ENCODE measurements at places on chromosomes 1 and 21. TPM values are rescaled to one million over a fixed set of nuclear protein-coding genes. Genes with fewer than 3 reads are reported as not detected.
A peak's percentile ranks its signal among the peaks of the same experiment; 100 is the strongest.

RGS1 gene
- total RNA-seq: 7.9 TPM

ASCL5 gene
- 1.0 TPM for total RNA-seq

CHI3L2 gene
- total RNA-seq: 8.0 TPM

CD1B gene
- total RNA-seq: not detected

GRCh38 chr1:43783671-43784205 lies 76.4 kb downstream of the ST3GAL3 start:
- H3K27ac ChIP-seq: no peak overlapping the region
- H3K4me1 ChIP-seq: peaks cover 17% of the 10 kb centered on the region
- no peak overlapping the region for H3K4me3 ChIP-seq
- no peak for DNase-seq
- no peaks in the 10 kb centered on the region for H3K27me3 ChIP-seq

DNA sequence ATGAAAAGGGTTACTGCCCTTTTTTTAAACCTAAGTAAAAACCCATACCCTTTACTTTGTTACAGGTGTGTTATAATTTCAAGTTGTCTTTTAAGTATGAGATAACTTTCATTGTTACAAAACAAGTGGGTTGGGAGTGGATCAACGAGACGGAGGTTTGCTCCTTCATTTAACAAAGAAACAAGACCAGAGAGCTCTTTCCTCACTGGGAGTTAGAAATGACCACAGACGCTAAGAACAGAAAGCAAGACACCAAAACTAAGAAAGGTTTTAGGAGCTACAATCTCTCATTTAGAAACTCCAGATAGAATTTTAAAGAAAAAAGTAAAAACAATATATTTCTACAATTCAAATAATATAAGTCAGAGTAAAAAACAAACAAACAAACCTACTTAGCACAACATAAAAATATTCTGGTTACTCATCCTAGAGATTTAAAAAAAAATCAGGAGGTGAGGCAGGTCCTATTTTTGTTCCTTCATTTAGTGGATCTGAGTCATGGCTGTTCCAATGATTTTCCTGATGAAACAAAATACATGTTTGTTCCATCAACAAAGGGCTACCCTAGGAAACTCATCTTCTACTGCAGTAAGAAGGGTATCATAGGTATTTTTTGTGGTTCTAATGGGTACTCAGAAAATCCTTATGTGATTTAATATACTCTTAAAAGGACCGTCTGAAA lies 33.0 kb downstream of the APP start:
- H3K4me1 ChIP-seq: peaks cover 38% of the 10 kb centered on the region
- H3K4me3 ChIP-seq: no peak overlapping the region
- no peaks in the 10 kb centered on the region for H3K27me3 ChIP-seq
- H3K36me3 ChIP-seq: no peaks in the 10 kb centered on the region
- no peak overlapping the region for H3K27ac ChIP-seq
- DNase-seq: no peak

DNA sequence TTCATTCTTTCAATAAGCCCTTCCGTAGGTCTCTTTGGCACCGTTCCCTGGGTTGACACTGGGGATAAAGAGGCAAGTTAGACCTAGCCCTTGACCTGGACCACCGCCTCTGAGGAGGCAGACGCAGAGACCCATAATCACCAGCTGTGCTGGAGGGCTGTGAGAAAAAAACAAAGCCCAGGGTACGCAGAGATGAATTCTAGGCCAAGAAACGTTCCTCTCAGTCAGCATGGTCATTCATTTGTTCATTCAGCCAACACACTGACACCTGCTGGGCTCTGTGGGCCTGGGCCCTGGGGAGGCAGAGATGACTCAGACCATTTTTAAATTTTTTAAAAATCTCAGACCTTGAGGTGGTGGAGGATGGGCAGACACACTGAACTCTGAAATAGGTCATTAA lies 26.3 kb upstream of the TRABD2B start:
- no peak overlapping the region for H3K27ac ChIP-seq
- H3K36me3 ChIP-seq: no peaks in the 10 kb centered on the region
- no peaks in the 10 kb centered on the region for H3K4me1 ChIP-seq
- DNase-seq: no peak
- H3K4me3 ChIP-seq: no peak overlapping the region

GRCh38 chr1:26050248-26050640 lies 4.3 kb upstream of the SLC30A2 start:
- H3K27ac ChIP-seq: no peak overlapping the region
- no peaks in the 10 kb centered on the region for H3K36me3 ChIP-seq
- no peak for DNase-seq
- no peak overlapping the region for H3K4me3 ChIP-seq
- H3K4me1 ChIP-seq: peaks cover 14% of the 10 kb centered on the region

- no peaks in the 10 kb centered on the region for H3K36me3 ChIP-seq
- DNase-seq: no peak
- no peak overlapping the region for H3K4me3 ChIP-seq
- no peaks in the 10 kb centered on the region for H3K27me3 ChIP-seq
- H3K4me1 ChIP-seq: peaks cover 22% of the 10 kb centered on the region
- H3K27ac ChIP-seq: no peak overlapping the region
These were observed 56.1 kb downstream of the HIVEP3 start for GRCh38 chr1:41862384-41863221.

DNA sequence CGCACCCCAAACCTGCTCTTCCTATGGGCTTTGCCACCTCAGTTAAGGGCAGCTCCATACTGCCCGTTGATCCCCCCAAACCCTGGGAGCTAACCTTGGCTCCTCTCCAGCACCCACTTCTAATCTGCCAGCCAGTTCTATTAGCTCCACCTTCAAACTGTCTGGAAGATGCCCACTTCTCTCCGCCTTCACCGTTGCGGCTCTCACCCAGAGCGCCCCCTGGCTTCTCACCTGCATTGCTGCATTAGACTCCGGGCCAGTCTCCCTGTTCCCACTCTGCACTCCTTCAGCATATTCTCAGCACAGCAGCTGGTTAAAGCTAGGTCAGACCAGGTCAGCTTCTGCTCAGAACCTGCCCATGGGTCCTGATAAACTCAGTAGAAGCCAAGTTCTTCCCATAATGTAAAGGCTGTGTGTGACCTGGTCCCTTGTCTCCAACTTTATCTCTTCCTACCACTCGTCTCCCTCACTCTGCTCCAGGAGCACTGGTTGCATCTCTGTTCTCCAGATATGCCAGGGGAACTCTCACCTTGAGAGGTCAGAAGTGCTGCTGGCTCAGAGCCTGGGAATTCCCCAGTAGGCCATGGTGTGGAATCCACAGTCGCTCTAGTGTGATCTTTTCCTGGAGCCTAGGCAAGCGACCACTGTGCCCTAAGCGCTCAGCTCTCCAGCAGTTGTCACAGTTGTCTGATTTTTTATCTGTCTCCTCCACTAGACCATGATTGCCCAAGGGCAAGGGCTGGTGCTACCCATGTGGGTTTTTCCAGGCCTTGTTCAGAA lies 150.3 kb downstream of the HMGB4 start:
- H3K4me3 ChIP-seq: no peak overlapping the region
- no peak overlapping the region for H3K27ac ChIP-seq
- DNase-seq: no peak
- no peaks in the 10 kb centered on the region for H3K36me3 ChIP-seq
- H3K27me3 ChIP-seq: peaks cover 19% of the 10 kb centered on the region

DNA sequence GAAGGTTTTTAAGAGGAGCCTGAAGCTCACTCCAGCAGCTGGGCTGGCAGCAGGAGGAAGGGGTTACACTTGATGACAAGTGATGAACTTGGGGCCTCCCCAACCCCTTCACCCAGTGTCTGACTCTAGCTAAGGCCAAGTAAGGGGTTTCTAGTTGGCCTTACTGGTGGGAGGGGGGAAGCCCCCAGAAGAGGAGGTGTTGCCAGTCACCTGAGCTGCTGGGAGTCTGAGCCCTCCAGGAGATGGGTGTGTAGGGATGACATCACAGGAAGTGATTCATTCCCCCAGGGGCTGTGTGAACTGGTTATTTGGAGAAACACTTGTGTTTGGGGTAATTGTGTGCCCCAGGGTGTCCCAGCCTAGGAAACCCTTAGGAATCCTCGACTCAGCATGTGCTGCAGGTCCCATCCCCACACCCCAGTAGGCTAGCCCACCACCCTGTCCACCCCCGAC lies 3.1 kb downstream of the PADI1 start:
- H3K4me3 ChIP-seq: no peak overlapping the region
- no peak overlapping the region for H3K27ac ChIP-seq
- no peak for DNase-seq
- H3K27me3 ChIP-seq: no peaks in the 10 kb centered on the region
- no peaks in the 10 kb centered on the region for H3K36me3 ChIP-seq

- H3K27ac ChIP-seq: no peak overlapping the region
- no peaks in the 10 kb centered on the region for H3K27me3 ChIP-seq
- DNase-seq: no peak
- no peaks in the 10 kb centered on the region for H3K36me3 ChIP-seq
These were observed 20.0 kb downstream of the USP25 start for GRCh38 chr21:15749861-15750159.

- no peaks in the 10 kb centered on the region for H3K27me3 ChIP-seq
- H3K4me3 ChIP-seq: no peak overlapping the region
- H3K27ac ChIP-seq: no peak overlapping the region
- DNase-seq: no peak
- H3K36me3 ChIP-seq: no peaks in the 10 kb centered on the region
These were observed 26.6 kb downstream of the S100A10 start for GRCh38 chr1:151967091-151967490.

- H3K27me3 ChIP-seq: no peaks in the 10 kb centered on the region
- DNase-seq: no peak
- H3K36me3 ChIP-seq: no peaks in the 10 kb centered on the region
- H3K4me1 ChIP-seq: peaks cover 42% of the 10 kb centered on the region
- no peak overlapping the region for H3K4me3 ChIP-seq
- H3K27ac ChIP-seq: no peak overlapping the region
These were observed 68.1 kb upstream of the F3 start for GRCh38 chr1:94609619-94610018.

GRCh38 chr1:227907439-227908015 lies 40.2 kb downstream of the WNT9A start:
- peaks cover 6% of the 10 kb centered on the region for H3K27me3 ChIP-seq
- H3K4me1 ChIP-seq: no peaks in the 10 kb centered on the region
- no peak overlapping the region for H3K4me3 ChIP-seq
- no peaks in the 10 kb centered on the region for H3K36me3 ChIP-seq
- no peak overlapping the region for H3K27ac ChIP-seq

DNA sequence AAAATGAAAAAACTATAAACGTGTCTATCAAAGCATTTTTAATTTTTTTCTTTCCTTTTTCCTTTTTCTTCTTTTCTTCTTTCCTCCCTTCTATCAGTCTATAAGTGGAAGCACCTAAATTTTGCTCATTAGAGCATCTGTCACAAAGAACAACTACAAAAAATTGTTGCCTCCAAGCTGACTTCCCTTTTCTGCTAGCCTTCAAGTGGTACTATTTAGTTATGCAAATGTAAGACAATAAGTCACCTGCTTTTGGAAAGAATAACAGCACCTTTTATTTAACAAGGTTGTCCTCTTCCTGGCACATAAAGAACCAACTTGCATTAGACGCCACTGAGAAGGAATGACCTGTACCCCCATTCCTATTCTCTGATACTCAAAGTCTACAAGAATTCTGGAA lies 45.0 kb upstream of the C1orf53 start:
- no peaks in the 10 kb centered on the region for H3K4me1 ChIP-seq
- H3K36me3 ChIP-seq: no peaks in the 10 kb centered on the region
- H3K4me3 ChIP-seq: no peak overlapping the region
- DNase-seq: no peak
- H3K27me3 ChIP-seq: no peaks in the 10 kb centered on the region

GRCh38 chr1:46549697-46550681 lies 1.5 kb downstream of the KNCN start:
- H3K36me3 ChIP-seq: no peaks in the 10 kb centered on the region
- no peak overlapping the region for H3K4me3 ChIP-seq
- peak; percentile 73 for DNase-seq
- no peaks in the 10 kb centered on the region for H3K4me1 ChIP-seq
- H3K27me3 ChIP-seq: peaks cover 58% of the 10 kb centered on the region
- H3K27ac ChIP-seq: no peak overlapping the region

DNA sequence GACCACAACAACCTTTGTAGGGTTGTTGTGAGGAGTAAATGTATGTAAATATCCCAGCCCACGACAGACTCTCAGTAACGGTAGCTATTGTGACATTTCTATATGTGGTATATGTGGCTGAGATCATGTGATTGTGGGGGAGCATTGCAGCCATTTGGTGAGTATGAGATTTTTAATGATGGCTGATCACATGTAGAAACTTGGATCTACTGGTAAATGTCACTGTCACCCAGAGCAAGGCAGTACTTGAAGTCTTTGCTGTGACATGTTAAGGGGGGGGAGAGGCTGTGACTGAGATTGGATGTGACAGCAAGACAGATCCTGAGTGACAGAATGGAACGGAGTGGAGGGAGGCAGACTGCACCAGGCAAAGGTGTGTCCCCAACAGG lies 23.9 kb upstream of the MEF2D start:
- H3K36me3 ChIP-seq: no peaks in the 10 kb centered on the region
- no peaks in the 10 kb centered on the region for H3K4me1 ChIP-seq
- no peaks in the 10 kb centered on the region for H3K27me3 ChIP-seq

DNA sequence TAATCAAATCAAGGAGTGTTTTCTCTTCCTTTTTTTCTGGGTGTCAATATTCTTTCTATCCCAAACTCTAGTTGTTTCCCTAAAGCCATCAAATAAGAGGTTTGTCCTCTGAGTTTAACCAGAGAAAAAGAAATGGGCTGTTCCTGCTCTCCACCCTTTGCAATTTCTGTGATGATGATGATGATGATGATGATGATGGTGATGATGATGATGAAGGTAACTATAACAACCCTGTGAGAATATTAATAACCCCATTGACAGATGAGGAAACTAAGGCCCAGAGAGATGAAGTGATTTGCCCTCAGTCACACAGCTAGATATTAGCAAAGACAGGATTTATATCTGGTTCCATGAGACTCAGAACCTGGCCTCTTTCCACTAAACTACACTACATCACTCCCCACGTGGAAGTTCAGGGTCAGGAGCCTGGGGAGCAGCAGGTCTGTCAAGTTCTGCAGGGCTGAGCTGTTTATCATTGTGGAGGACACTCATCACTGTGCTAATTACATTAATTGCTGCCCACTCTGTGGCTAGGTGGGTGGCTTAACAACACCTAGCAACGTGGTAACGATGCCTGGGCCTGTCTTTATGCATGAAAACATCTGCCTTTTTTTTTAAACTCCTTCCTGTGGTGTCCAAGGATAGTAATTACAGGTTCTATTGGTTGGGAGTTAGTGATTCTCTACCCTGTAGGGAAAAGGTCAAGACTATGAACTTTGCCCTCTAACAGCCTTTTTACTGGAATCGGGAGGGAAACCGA lies 19.0 kb upstream of the JUN start:
- no peak overlapping the region for H3K4me3 ChIP-seq
- H3K4me1 ChIP-seq: no peaks in the 10 kb centered on the region
- H3K36me3 ChIP-seq: no peaks in the 10 kb centered on the region
- no peaks in the 10 kb centered on the region for H3K27me3 ChIP-seq
- DNase-seq: no peak

Data from left lung (tissue), 14 donors.